SW 1271 (cell line): ENCODE measurements at places on chromosomes 16 and 17.
A peak's percentile ranks its signal among the peaks of the same experiment; 100 is the strongest.

GRCh38 chr17:27233059-27233458 is 60.9 kb upstream of the WSB1 start:
- no peak for DNase-seq

- DNase-seq, result no peak
Measured at GRCh38 chr17:17757391-17757791, 76.1 kb downstream of the RAI1 start.

DNA sequence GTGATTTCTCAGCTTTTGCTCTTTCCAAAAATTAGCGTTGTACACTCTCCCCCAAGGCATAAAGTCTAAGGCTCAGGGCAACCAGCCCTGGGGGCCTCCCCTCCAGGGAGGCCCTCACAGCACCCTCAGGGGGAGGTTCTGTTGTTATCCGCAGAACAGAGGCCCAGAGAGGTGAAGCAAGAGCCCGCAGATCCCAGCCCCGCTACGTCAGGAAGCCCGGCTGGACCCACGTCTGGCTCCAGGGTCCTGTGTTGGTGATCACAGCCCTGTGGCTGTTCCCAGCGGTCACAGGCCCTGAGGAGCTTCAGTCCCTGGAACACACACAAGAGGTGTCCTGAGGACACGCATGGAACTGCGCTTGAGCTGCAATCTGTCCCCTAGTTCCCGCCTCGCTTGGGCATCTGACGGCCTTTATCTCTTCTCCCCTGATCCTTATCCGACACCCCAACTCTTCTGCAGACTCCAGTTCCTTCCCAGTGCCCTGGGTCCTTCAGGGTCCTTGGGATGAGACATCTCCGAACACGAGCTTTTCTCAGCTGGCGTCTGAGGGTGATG is 1.1 kb upstream of the ZG16B start:
- no peak for DNase-seq

DNA sequence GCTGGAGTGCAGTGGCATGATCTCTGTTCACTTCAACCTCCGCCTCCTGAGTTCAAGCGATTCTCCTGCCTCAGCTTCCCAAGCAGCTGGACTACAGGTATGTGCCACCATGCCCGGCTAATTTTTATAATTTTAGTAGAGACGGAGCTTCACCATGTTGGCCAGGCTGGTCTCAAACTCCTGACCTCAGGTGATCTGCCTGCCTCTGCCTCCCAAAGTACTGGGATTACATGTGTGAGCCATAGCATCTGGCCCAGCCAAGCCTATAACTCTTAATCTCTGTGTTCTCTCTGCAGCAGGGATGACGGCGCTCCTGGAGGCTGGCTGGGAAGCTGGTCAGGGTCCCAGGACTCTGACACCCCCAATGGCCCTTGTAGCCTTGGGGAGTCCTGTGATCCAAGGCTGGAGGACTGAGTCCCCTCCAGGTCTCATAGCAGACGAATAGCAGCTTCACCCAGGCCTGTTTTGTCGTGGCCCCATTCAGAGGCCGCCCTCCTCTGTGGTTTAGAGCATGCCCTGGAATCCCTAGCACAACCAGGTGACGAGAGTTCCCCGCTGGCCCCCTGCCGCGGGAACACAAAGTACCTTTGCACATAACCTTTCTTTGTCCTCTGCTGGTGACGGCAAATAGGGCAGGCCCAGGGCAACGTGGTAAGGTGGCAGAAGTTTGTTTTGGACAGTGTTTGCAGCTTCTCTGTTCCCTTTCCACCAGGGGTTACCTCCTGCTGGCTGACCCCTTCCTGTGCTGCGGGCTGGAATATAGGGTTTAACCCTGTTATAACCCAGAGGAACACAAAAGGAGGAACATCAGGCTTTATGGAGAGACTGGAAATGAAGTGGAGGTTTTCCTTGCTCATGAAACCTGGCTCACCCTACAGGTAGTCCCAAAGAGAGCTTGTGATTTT is 43.0 kb upstream of the TOB1 start:
- DNase-seq, result no peak

DNA sequence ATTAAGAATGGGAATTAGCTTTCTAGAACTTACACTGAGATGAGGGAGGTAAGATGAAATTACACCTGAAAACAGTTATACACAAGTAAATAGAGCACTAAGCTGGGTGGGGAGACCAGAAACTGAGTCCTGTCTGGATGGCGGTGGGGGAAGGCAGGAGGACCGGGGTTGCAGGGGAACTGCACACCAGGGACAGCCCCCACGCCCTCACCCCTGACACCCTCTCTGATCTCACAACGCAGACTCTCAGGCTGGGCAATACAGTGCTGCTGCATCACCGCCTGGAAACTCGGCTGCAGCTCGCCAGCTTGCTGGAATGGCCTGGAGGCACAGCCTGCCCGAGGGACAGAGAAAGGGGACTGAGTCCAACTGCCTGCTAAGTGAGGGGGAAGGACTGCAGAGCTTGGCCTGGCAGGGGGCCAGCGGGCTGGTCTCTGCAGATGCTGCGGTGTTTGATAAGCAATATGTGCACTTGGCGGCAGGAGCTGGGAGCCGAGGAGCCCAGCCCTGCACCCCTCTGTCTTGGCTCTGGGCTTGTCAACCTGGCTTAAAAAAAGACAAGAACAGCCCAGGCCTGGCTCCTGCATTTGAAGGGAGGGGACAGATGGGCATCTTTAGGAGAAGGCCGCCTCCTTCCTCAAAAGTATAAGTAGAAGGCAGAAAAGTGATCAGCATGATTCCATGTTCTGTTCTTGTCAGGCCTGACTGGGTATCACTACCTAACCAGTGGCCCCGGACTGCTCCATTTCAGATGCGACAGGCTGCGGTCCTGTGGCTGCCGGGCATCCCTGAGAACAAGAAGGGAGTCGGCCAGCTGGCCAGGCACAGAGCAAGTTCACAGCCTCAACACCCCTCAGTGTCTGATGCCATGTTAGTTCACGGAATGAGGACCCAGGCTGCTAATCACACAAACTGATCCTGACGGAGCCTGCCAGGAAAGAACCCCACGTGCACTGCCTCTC is 30.2 kb downstream of the SPHK1 start:
- no peak for DNase-seq

DNA sequence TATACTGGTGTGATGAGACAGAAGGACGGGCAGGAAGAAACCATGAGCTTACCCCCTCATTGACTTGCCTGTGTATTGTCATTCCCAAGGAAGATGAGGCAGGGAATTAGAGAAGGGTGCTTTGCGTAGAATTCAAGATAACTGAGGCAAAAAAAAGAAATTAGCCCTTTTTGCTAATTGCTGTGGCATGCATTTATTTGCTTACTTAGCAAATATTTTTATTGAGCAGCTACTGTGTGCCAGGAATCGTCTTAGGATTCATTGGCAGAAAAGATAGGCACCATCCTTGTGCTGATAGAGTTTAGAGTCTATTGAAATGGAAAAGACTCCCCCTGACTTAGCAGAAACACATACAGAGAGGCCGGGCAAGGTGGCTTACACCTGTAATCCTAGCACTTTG is 541.9 kb downstream of the TMEM114 start:
- DNase-seq, result no peak

GRCh38 chr17:68531252-68531651 is 19.0 kb downstream of the PRKAR1A start:
- DNase-seq, result no peak

- no peak for DNase-seq
Measured at GRCh38 chr16:59192551-59193199, 458.6 kb upstream of the GOT2 start.

DNA sequence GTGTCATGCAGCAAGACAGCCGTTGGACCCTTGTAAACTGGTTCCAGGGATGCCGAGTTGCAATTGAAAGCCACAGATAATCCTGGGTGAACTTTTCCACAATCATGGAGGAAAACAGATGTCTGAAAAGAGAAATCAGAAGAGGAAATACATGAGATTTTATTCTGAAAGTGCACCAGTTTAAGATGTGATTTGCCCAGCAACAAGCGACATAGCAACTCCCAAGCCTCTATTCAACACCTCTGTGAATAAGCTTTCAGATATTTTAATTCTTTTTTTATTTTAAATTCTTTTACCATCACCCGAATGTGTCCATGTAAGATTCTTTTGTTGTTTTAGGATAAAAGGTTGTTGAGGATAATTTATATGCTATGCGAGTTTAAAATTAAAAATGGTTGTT is 46.0 kb downstream of the PKD1L3 start:
- DNase-seq, result no peak

- DNase-seq, result no peak
Measured at GRCh38 chr17:61524319-61524718, 66.7 kb downstream of the NACA2 start.

DNA sequence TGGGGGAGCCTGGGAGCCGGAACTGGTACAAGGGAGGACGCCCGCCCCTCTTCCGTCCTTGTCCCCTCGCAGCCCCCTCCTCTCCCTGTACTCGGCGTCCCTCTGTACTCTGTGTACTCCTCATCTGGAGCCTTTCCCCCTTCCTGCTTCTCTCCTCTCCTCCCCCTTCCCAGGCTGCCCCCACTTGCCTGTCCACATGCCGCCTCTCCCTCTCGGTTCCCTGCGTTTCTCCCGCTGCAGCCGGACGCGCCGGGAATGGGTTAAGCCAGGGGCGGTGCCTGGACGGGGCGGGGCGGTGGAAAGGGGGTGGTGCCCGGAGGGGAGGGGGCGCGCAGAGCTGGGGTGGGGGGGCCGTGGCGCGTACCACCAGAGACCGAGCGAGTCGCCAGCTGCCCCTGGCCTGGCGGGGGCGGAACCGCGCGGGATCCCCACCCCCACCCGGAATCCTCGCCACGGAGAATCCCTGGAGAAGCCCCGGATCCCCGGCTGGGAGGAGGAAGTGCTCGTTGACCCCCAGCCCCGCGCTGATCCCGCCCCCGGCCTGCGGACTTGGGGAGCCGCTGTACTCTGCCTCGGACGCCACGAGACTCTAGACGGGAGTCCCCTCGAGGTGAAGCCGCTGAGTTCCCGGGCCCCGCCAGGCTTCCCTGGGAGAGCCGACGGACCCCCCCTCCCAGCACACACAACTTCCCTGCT is 22.6 kb downstream of the GJD3 start:
- DNase-seq, result peak; percentile 70

- no peak for DNase-seq
Measured at GRCh38 chr17:73723317-73723716, 79.1 kb upstream of the SDK2 start.

DNA sequence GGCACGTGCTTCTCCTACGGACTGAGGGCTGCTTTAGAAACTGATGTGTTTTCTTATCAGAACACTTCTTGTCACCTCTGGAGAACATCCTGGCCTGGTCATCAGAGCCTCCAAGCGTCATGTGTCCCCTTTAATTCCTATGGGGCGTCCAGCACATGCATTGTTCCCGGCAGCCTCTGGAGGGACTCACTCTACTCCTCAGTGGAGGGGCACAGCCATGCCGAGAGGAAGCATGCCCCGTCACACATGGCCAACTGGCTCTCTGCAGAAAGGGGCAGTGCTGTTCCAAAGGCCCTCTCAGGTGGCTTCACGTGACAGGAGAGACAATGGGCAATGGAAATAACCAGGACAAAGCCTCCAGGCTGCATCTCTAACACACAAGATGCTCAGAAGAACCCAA is 31.8 kb downstream of the CDRT15L2 start:
- no peak for DNase-seq

GRCh38 chr17:12358477-12358876 is 307.2 kb upstream of the MYOCD start:
- DNase-seq, result no peak

DNA sequence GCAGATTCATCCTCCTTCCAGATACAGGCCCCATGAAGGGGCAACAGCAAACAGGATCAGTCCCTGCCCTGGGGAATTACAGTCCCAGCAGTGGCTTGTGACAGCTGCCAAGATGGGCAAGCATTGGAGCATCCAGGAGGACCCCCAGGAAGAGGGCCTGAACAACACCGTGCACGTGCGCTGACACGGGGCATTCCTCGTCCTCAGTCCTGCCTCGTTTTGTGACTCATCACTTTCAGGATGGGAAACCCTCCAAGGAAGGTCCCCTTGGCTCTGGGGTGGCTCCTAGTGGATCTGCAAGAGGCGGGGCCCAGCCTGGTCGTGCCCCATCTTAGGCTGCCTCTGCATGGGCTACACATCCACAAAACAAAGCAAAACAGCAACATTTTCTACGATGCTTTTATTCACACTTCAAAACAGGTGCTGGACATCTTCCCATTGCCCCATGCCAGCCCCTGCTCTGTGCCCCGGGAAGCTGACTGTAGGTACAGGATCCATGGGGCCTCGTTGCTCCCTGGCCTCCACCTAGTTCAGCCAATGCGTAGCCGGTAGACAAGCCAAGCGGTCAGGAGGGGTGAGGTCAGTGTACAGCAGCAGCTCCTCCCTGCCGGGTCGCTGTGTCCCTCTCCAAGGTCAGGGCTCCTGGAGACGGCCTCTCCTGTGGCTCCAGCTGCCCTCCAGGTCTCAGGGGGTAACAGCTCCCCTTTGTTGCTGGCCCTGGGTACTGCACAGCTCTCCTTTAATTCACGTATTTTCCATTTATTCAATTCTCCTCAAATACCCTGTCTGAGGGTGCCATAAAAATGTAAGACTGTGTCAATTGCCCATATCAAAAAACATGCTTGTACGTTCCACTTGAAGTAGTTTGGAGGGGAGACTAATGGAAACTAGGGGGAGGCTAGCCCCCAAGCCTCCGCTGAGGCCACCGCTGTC is 32.2 kb downstream of the ACTG1 start:
- DNase-seq, result no peak
